ENCODE measurements at places on chromosomes 7 and 10.

GRCh38 chr7:16982640-16983350 lies 101.0 kb upstream of the AGR3 start:
- peak; percentile 25 for DNase-seq

DNA sequence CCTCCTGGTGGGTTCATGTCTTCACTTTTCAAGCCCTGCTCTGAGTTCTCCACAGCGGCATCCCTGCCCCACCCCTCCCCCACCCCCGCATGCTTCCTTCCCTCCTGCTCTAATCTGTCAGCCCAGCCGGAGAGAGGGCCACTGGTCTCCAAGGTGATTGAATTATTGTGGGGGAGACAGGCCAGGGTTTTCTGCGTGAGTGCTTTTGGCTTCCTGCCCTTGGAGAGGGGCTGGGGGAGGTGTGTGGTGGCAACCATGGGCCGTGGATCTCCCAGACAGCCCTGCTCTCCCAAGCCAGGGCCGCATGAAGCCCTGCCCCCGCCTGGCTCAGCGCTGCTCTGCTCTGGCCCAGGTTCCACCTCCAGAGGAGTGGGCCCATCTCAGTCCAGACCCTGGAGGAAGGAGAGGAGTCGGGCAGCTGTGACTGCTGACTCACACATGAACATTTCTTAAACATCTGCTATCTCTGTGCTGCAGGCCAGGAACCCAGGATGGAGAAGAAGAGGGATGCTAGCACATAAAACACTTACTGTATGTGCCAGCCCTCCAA lies 109.9 kb downstream of the ZMIZ1 start:
- DNase-seq: peak; percentile 49

GRCh38 chr10:96829029-96829773 lies 2.9 kb upstream of the LCOR start:
- no peak for DNase-seq

GRCh38 chr10:123429706-123430221 lies 236.4 kb upstream of the GPR26 start:
- DNase-seq: no peak

- no peak for DNase-seq
Measured at GRCh38 chr7:20917603-20918002, 130.9 kb upstream of the SP8 start.

DNA sequence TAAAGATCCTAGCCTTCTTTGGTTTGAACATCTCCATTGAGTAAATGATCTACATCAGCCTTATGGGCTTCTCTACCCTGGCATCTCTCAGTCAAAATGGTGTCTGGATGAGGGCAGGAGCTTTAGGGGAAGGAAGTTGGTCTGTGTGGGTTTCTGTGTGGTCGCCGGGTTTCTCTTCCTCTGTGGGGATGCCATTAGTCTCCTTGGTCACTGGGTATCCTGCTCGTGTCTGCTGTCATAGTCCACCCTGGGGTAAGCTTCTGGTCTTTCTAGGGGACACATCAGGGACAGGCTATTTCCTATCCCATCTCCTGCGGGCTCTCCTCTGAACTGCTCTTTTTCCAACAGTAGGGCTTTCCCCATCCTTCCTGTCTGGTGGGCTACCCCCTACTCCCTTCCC lies 150.3 kb upstream of the NPY start:
- no peak for DNase-seq

DNA sequence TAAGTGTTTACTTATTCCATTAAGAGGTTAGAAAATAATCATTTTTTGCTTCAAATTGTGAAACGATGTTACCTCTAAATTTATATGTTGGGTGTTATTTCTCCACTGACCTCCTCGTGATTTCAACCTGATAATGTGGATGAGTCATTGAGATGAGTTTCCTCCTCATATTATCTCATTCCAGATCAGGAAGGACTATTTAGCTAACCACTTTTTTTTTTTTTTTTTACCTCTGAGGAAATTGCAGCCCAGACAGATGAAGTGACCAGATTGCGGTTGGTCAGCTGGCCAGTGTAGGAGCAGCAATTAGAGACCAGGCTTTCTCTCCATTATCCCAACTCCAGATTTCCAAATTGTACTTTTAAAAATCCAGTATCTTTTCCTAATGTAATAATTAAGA lies 248.7 kb downstream of the FZD1 start:
- DNase-seq: no peak

DNA sequence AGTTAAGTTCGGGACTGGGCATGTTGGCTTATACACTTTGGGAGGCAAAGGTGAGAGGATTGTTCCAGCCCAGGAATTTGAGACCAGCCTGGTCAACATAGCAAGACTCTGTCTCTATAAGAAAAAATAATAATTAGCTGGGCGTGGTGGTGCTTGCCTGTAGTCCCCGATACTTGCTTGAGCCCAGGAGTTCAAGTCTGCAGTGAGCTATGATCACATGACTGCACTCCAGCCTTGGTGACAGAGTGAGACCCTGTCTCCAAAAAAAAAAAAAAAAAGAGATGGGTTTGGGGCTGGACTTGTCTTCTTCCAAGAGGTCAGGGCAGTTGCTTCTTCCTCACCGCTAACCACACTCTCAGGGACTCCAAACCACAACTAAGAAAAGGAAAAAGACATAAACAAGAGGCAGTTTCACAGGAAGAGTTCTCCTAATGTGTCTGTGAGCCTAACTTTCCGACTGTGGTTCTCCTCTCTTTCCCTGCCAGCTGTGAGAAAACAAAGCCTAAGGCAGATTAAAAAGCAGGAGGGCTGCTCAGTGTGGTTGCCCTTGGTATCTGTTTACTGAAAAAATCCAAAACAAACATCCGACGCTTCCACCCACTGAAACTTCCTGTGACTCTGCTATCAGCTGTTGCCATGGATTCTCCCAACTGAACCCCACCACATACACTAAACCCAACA lies 2.4 kb upstream of the SERPINE1 start:
- peak; percentile 55 for DNase-seq

All from Jurkat, Clone E6-1 (cell line).